ENCODE measurements at places on chromosomes 7 and 10.

GRCh38 chr10:84269773-84270172 lies 24.9 kb downstream of the RGR start:
- no peak for DNase-seq

- DNase-seq = peak; percentile 29
Measured at GRCh38 chr10:13930120-13930519, 343.4 kb downstream of the PRPF18 start.

GRCh38 chr7:2225830-2226229 lies 6.9 kb downstream of the MAD1L1 start:
- no peak for DNase-seq

DNA sequence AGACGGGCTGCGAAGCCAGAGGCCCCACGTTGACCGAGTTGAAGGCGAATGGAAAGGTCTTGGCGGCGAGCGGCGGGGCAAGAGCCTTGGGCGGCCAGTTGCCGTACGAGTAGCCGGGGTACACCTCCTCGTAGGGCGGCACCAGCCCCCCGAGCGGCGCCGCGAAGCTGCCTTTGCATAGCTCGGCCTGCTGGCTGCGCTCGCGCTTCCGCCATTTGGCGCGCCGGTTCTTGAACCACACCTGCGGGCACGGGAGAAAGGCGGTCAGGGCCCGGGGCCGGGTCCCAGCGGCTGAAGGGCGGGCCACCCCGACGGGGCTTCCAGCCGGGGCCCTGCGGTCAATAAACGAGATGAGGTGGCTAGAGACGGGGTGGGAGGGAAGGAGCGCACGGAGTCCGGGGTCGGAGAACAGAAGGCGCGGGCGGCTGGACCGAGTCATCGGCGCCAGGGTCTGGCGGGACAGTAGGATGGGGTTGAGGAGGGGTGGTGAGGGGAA lies 4.8 kb downstream of the ELOVL3 start:
- DNase-seq = peak; percentile 44

DNA sequence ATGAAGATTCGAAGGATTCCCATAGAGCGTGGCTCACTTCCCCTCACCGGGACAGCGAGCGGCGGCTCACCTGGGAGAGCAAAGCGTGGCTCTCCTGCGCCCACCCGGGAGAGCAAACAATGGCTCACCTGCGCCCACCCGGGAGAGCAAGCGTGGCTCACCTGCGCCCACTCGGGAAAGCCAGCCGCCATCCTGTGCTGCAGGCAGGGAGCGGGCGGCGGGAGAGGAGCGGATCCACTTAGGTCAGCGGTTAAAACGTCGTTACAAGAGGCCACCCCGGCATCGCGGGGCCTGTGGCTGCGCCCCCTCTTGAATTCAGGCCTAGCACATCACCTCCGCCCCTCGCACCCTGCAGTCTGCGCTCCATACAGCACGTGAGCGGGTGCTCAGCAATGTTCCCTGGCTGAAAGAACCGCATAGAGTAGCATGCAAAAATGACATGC lies 461 bp upstream of the FIGNL1 start:
- no peak for DNase-seq

DNA sequence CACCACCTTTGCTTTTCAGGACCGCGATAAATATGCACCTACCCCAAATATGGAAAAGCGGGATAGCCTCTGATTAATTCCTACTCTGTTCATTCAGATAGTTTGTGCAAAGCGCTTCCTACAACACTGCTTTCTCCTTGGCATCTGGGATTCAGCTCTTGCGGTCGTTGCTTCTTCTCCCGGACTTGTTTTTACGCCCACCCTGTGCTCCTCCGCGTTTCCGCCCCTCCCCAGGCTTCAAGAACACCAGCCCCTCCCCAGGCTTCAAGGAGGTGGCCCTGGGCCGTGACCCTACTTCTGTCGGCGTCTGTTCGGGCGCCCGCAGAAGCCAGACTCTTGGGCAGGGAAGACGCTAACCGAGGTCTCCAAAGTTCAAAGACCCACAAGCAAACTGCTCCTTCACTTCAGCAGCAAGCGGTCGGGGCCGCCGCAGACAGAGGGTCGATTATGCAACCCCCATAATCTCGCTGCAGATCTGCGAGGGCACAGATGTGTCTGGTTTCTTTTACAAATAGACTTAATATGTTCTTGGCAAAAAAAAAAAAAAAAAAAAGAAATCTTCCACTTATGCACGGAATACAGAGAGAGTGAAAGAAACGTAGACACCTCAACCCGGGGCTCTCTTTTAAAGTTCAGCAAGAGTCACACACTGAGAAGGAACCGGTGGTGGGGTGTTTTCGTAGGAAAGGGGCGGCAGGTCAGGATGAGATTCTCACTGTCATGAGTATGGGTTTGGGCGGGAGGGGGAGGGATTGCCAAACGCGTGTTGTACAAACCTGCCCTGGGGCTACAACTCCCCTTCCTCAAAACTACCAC lies 1.9 kb downstream of the DLX5 start:
- DNase-seq = no peak

GRCh38 chr10:97222326-97222961 lies 36.7 kb upstream of the SLIT1 start:
- no peak for DNase-seq

DNA sequence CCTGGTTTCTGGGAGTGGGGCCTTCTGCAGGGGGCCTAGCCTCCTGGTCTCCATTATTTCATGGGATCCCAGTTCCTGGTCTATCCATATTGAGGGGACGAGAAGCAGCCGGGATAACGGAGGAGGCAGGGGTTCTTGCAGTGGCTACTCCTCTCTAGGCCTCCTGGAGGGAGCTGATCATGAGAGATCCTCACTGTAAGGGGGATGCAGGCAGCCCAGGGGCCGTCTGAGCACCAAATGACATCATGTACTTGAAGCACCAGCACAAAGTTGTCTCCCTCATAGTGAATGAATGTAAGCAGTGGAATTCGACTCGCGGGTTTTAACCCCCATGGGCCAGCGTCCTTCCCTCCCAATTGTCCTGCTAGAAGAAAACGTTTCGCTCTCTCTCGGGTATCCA lies 964 bp upstream of the ADCY1 start:
- no peak for DNase-seq

- DNase-seq = no peak
Measured at GRCh38 chr7:77830649-77831355, 32.2 kb downstream of the PHTF2 start.

GRCh38 chr7:4791738-4792536 lies 16.5 kb downstream of the AP5Z1 start:
- DNase-seq = peak; percentile 82

GRCh38 chr7:23011222-23011924 lies 2.6 kb downstream of the HYCC1 start:
- DNase-seq = no peak

GRCh38 chr7:66379542-66380160 lies 174.5 kb downstream of the TPST1 start:
- DNase-seq = no peak

DNA sequence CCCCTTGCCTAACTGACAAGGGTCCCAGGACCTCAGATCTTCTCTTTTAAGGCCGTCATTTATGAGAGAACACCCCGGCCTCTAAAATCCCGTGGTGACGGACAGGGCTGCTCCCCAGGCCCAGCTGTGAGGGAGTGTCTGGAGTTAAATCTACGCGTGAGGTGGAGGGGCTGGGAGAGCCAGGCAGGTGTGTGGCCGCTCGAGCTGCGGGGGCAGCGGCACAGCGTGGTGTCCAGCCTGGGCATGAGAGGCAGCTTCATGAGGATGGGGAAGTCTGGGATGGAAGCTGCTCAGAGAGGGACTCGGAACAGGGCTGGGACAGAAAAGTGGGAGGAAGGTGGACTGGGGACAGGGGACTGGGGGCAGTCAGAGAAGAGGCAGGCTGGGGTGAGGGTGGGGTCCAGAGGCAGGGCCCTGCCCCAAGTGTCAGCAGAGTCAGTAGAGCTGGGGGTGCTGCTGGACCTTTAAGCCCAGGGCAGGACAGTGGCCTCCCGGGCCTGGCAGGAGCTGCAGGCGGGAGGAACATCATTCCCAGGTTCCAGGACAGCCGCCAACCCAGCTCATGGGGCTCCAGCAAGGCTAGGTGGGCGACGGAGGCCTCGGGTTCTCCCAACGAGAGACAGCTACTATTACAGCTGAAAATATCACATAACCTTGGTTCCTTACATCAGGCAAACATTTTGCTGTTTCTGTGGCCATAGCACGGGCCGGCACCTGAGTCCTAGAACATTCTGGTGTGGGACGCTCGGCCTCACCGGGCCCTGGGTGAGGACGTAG lies 55.2 kb downstream of the JAKMIP3 start:
- DNase-seq = no peak

DNA sequence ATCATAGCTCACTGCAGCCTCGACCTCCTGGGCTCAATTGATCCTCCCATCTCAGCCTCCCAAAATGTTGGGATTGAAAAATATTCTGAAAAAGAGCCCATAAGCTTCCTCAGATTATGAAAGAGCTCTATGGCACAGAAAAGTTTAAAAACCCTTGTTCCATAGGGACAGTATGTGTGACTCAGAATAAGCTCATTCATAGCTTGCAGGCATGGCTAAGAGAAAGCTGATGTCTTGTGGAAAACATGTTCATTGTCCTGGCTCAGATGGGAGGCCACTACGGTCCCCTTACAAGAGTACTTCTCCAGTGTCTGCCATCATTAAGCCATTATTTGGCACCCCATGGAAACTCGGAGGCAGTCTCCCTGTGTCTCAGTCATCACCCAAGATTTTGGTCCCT lies 64.0 kb downstream of the CCDC3 start:
- no peak for DNase-seq

- DNase-seq = no peak
Measured at GRCh38 chr7:46871516-46871915, 710.4 kb downstream of the TNS3 start.

DNA sequence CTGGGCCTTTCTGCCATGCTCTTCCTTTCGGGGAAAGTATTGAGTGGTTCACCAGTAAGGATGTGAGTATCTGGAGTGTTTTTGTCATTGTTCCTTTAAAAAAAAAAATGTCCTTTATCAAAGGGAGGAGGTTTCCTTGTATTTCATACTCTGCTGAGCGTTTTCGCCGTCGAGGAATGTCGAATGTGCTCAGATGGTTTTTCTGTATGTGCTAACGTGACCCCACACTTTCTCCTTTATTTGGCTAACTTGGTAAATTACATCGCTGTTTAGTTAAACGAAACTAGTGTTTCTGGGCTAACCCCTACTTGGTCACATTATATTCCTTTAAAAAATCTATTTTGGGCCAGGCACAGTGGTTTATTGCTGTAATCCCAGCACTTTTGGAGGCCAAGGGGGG lies 45.9 kb downstream of the INPP5A start:
- DNase-seq = no peak

DNA sequence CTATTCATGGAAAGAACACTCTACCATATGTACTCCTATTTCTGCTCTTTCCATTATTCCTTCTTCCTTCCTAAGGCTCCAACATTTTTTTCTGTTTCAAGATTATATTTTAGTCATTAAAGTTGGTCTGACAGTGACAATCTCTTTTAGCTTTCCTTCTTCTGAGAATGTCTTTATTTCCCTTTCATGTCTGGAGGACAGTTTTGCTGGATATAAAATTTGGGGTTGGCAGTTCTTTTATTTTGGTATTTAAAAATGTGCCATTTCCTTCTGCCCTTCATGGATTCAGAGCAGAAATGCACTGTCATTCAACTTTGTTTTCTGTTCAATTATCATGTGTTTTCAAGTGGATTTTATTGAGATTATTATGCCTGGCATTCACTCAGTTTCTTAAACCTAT lies 53.1 kb downstream of the VSTM4 start:
- DNase-seq = no peak

- no peak for DNase-seq
Measured at GRCh38 chr7:83441-83840, 108.9 kb upstream of the FAM20C start.

DNA sequence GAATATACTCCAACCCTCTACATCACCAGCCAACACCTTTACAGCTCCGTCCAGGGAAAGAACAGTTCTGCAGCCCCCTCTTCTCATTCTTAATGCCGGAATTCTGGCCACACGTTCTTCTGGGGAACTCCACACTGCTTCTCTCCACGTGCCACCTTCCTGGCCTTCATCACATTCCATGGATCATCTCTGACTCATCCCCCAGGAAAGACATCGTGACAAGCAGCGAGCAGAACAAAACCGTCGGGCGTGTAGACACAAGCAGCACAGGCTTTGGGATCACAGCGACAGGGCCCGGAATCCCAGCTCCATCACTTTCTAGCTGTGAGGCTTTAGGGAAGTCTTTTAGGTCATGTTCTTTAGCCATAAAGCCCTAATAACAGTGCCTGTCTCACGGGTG lies 590.3 kb upstream of the FOXK1 start:
- DNase-seq = no peak

DNA sequence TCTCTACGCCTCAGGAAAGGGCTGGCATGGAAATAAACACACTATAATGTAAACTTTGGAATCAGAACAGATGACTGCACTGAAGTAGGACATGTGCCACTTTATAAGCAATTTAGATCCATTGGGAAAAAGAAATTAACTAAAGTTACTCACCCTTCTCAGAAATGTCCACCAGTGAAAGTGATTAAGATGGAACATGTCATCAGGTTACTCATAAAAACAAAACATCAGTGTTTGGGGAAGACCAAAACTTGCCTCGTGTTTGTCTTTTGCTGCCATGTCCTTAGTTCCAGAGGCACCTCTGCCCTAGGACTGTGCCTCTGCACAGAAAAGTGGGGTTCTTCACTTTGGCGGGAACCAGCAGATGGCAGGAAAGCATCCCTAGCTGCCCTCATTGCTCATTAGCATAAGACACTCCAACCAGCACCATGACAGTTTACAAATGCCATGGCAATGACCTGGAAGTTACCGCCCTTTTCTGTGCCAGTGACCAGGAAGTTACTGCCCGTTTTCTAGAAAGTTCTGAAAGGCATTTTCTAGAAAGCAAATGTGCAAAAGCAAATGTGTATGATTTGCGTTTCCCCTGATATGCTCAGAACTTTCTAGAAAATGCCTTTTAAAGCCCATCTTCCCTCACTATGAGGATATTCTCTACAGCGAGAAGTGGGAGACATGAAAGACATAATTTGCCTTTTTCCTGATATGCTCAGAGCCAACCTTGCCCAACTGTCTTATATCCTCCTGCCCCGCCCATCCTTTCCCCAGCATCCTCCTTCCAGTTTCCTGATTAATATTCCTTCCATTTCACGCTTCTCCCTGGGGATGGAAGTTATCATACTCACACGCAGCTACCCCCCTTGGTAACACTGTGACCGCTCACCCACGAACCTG lies 258.2 kb downstream of the USP6NL start:
- no peak for DNase-seq

- no peak for DNase-seq
Measured at GRCh38 chr10:26199841-26200240, 16.7 kb upstream of the GAD2 start.

DNA sequence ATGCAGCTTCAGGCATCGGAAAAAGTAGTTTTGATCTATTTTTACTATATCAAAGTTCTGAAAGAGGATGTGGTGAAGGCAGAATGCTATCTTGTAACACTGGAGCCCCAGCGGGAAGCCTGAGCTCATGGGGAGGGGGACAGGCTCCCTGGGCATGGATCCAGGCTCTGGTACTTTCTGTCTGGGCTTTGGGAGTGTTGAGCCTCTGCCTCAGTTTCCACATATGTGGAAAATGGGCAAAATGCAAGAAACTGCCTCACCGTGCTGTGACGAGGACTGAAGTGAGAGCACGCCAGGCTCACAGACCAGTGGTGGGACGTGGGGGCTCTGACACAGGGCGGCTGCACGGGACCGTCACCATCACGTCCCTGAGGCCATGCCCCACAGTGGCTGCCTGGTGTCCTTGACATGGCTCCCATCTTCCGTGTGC lies 182.9 kb upstream of the SHH start:
- DNase-seq = no peak

GRCh38 chr10:58438986-58439385 lies 53.8 kb downstream of the TFAM start:
- no peak for DNase-seq

GRCh38 chr10:76337641-76338040 lies 906.2 kb downstream of the LRMDA start:
- no peak for DNase-seq

Measured in CD4-positive, alpha-beta T cell treated with Interleukin-1 beta for 1 hour (primary cell).